ENCODE measurements at places on chromosomes 7 and 10.

DNA sequence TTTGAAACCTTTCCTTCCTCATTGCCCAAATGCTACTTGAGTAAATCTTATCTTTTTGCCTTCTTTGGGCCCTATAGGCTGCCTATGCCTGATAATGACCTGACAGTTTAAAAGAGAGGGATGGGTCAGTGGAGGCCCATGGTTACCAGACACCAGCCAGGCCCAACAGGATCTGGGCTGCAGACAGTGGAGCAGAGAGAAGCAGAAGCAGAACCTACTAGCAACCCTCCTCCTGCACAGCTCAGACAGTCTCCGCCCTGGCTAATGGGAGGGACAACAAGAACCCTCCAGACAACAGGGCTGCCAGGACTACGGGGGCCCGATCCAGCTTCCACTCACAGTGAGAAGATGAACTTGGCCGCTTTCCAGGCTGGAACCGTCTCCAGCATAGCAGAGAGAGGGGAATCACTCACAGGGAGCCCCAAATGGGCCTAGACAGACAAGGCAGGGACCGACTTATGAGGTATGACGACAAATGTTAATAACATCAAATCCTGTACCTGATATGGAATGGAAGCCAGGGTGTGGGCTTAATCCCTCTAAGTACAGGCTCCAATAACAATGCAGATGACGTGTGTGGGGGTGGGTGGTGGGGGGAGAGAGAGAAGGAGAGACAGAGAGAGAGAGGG lies 31.7 kb upstream of the DGKI start:
- DNase-seq: no peak

DNA sequence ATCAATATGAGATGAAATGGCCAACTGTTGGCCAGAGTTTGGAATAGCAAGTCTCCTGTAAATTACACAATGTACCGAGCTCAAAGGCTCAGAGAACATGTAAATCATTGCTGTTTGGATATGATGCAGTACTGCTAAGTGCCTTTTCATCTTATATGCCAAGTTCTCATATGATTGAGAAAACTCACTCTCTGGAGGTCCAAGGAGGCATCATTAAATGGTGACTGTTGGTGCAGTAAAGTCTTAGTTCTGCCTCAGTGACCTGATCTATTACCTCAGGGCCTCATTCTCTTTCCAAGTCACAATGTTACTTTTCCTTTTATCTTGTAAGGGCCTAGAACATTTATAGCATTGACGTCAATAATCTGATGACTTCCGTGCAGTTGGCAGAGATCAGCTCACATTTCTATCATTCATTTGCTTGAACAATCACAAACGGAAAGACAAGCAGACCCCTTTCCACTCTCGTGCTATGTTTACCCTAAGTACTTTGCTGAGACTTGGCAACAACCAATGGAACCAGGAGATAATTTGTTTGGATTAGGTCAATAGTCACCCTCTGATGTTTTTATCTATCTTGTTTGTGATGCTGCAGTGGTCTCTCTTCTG lies 32.6 kb upstream of the PDK4 start:
- DNase-seq: no peak

GRCh38 chr10:74973741-74974392 lies 137.6 kb upstream of the SAMD8 start:
- DNase-seq: no peak

DNA sequence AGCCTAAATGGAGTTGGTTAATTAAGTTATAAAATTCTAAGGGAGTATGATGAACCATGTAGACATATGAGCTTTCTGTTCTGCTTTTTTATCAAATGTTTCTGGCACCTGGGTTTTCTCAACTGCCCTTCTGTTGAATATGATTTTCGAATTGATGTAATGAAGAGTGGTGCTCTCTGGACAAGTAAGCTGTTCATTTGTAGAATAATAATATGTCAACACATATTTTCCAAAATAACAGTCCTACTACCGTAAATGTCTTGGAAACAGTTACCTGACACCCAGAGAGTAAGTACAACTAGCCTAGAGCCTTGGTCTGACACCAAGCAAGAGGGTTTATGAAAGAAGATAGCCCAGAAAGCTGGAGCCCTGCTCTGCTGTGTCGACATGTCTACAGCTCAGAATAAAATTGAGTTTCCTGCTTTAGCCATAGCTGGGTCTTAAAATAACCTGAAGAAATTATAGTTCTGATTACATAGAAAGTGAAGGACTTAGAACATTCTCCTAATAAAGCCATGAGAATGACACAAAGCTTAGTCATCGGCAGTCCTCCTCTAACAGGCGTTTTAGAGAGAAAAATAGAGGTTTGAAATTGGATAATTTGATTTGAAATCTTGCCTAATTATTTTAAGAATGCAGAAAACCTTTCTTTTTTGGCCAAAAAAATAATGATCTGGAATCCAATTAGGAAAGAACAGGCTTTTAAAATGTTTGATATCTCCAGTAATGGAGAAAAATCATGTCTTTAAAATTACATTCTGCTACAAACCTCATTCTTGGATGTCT lies 25.1 kb downstream of the HDAC9 start:
- no peak for DNase-seq

DNA sequence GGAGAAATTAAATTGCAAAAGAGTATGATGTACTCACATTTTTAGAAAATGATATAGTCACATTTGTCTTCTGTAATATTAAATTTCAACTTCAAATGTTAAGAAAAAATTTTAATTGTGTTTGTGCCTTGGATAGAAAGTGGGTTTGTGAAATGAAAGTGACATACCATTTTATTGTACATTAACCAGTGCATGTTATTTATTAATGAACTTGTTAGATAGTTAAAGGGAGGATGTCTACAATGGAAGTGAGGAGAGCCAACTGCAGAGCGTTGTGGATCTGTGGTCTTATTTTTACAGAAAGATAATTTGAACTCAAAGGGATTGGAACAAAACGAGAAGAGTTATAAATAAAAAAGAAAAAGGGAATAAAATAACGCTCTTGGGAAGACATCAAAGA lies 291.7 kb downstream of the ARL4A start:
- DNase-seq: no peak

GRCh38 chr7:13041368-13041988 lies 354.0 kb downstream of the ARL4A start:
- no peak for DNase-seq

GRCh38 chr7:36711256-36711655 lies 13.0 kb downstream of the AOAH start:
- DNase-seq: no peak

DNA sequence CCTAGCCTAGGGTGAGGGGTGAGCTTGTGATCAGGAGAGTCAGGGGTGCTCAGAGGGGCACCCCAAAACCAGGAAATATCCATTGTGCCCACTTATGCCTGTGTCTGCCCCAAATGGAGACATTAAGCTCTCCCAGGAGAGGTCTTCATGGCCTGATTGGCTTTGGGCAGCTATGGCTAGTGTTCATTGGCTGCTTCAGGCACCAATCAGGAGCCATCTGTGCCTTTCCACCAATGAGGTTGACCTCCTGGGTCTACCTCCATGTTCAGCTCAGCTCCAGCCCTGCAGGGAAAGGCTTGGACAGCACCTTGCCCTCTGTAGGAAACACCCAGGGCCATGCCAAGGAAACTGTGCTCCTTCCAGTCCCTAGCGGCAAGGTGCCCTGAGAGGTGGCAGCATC lies 23.9 kb upstream of the HSPB1 start:
- DNase-seq: no peak

DNA sequence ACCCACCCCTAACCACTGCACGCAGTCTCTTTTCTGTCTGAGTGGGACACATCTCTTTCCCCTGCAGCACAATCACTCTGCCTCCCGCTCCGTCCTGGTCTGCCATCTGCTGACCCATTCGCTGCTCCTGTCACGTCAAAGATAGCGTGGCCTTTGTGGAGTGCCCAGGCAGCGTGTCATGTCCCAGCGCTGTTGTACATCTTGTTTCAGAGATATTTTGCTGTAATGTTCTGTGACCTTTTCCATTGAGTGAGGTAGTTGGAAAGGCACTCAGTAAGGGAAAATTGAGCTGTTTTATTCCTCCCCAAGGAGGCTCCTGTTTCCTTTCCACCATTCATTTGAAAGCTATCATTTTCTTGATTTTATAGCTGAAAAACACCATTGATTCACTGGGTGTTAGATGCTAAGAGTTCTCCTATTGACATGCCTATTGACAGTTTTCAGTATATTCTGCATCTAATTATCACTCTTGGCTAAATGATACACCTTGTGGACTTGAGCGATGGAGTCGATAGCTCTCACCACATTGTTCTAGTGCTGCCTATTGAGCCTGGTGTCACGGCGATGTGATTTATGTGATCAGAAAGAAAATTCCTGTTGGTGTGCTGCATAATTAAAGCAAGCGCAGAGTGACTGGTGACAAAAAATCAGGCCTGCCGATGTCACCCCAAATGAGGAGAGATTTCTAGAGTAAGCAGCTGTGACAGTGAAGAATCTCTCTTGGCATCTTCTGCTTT lies 372.6 kb downstream of the LRMDA start:
- no peak for DNase-seq

- no peak for DNase-seq
These were observed 59.5 kb upstream of the CAV2 start for GRCh38 chr7:116439841-116440549.

DNA sequence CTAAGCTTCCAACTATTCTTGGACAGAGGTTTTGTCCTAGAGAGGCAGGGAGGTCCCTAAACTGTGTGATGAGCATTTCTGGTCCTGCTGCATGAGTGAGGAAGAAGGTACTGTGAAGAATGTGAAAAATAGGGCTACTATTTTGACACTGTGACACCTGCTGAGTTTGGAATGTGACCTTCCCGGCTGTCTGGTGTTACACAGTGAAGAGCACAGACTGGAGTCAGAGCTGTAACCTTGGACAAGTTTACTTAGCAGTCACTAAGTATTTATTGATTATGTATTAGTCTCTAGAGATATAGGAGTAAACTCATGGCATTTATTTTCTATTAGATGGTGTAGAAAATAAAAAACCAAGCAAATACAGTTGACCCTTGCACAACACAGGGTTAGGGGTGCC lies 12.3 kb downstream of the GOLGA7B start:
- DNase-seq: no peak

DNA sequence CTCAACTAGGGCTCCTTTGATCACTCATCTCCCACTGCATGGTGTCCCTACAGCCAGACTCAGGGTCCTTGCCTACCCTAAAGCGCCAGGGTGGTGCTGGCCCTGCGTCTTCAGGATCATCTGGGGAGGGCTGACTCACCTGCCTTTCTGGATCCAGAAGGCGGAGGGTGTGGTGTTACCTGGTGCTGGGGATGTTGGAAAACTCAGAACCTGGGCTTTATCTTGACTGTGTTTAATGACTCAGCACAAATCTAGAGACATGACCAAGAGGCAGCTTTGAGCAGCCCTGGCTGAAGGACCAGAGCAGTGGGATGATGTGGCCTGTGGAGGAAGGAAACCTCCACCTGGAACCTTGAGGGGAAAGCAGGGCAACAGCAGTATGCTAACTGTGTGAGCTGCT lies 96.5 kb downstream of the GRK5 start:
- no peak for DNase-seq

DNA sequence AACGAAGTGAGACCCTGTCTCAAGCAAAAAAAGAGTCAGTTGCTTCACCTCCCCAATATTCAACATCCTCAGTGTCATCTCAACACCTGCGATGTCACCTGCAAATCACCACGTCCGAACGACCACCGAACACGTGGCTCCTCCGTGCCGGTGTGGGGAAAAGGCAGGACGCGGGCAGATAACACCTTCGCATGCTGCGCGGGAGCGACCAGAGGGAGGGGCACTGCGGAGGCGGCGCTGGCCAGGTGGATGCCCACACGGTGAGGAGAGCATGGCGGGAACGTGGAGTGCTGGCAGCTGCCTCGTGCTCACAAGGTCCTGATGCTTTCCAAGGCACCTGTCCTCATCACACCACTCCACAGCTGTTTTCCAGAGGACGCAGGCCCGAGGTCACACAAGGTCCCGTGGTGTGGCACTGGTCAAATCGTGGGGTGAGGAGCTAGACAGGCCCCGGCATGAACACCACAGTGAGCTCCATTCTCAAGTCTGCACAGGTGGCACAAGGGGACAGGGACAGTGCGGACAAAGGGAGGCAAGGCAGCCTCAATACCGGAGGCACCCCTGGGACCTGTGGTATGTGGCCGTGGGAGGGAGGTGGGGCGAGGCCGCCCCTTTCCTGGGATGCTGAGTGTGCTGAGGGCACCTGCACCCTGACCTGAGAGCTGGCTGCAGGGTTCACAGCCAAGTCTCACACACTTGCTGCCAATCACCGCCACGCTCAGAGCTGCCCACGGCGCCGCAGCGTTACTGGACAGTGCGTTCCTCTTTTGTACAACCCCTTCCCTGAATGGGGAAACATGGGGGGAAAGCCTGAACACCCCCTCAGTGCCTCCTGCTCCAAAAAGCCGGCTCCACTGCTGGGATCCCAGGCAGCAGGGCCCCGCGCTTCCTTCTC lies 13.0 kb downstream of the TUBGCP2 start:
- DNase-seq: no peak

DNA sequence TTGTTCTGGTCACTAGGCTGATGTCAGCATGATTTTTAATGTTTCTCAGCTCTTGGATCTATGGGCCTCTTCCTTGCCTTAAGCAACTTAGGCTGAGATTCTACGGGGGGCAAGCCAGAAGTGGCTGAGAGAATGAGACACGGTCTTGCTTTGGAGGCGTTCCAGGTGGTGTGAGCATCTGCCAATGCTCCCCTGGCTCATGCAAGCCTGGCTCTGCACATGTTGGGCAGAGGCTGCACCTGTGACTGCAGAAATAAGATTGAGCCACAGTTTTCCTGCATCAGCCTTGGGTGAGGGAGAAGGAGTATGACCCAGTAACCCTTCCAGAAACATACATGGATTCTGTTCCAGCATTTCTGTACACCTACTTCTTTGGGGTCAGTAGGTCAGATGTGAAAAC lies 41.9 kb downstream of the C10orf120 start:
- DNase-seq: no peak

- DNase-seq: no peak
These were observed 560.8 kb downstream of the POM121L12 start for GRCh38 chr7:53596230-53596629.

DNA sequence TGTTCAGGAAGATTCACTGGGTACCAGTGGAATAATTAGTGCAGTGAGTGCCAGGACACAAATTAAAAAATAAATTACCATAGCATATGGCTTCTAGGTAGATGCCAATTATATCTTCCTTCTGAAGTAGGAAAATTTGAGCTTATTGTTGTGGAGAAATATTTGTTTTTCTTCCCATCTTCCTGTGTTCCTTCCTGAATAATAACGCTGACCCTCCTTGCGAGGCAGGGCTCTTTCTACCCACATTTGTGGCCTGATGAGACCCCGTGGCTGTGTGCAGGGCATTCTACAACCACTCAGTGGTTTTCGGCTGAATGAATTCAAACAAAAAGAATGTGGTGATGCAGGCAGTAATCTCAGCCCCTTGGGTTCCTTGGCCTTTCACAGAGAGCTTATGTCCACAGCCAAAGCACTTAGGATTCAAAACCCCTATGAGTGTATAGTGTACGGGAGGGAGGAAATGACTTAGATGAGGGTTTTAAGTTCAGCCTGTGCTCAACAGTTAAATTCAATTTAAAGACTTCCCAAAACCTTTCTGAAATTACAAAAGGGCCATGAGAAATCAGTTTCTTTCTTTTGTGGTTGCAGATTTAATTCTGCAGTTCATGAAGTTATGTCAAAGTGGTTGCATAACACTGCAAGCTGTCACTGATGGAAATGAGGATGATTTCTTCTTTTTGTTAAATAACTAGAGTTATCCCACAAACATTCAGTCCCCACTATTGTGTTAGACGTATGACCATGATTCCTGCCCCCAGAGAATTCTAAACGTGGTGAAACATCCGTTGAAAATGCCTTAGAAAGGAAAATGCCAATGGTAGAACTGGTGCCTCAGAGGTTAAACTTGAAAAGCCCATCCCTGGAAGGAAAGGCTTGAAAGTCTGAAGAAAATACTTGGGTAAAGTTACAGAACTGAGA lies 255.3 kb downstream of the FZD1 start:
- DNase-seq: no peak
